ENCODE measurements at places on chromosomes 4 and X. TPM values are rescaled to one million over a fixed set of nuclear protein-coding genes. Genes with fewer than 3 reads are reported as not detected.

GRCh38 chrX:45056428-45057145 is 144.1 kb downstream of the DIPK2B start:
- H3K36me3 ChIP-seq = no peaks in the 10 kb centered on the region
- no peak for DNase-seq
- no peak overlapping the region for H3K27ac ChIP-seq
- H3K4me1 ChIP-seq = no peaks in the 10 kb centered on the region

DNA sequence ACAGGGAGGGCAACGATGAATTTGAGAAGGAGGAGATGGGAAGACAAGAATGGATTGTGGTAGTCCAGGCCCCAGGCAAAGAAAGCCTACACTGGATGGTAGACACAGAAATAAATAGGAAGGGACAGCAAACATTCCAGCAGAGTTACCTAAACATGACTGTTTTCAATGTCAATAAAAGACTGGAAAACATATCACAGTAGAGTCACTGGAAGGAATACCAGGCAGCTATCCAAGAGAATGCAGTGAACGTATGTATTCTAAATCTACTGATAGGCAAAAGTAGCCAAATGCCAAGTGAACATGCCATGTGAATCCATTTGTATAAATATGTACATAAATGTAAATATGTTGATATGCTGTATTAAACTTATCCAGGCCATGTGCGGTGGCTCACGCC is 183.0 kb downstream of the PALLD start:
- no peak overlapping the region for H3K4me3 ChIP-seq
- H3K36me3 ChIP-seq = peaks cover 7% of the 10 kb centered on the region
- no peaks in the 10 kb centered on the region for H3K4me1 ChIP-seq
- DNase-seq = no peak
- no peak overlapping the region for H3K27ac ChIP-seq

DNA sequence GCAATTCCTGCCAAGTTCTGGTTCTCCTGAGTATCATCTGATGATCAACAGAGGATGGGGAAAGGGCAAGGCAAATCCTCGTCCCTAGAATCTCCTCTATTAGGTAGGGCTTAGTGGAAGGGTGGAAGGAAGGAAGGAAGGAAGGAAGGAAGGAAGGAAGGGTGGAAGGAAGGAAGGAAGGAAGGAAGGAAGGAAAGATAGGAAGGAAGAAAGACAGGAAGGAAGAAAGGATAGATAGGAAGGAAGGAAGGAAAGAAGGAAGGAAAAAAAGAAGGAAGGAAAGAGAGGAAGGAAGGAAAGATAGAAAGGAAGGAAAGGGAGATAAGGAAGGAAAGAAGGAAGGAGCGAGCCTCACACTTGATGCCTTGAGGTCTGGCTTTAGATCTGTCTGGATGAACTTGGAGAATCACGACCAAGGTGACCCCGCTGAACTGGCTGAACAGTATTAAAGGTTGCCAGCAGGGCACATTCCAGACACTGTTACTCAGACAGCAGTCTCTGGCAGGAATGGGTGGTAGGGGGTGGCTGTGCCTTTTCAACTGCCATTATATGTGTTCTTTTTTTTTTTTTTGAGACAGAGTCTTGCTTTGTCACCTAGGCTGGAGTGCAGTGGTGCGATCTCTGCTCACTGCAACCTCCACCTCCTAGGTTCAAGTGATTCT is 57.1 kb downstream of the MAP7D2 start:
- no peak for DNase-seq
- H3K36me3 ChIP-seq = peaks cover 5% of the 10 kb centered on the region
- no peak overlapping the region for H3K27ac ChIP-seq
- H3K4me1 ChIP-seq = peaks cover 3% of the 10 kb centered on the region
- peaks cover 51% of the 10 kb centered on the region for H3K27me3 ChIP-seq

DNA sequence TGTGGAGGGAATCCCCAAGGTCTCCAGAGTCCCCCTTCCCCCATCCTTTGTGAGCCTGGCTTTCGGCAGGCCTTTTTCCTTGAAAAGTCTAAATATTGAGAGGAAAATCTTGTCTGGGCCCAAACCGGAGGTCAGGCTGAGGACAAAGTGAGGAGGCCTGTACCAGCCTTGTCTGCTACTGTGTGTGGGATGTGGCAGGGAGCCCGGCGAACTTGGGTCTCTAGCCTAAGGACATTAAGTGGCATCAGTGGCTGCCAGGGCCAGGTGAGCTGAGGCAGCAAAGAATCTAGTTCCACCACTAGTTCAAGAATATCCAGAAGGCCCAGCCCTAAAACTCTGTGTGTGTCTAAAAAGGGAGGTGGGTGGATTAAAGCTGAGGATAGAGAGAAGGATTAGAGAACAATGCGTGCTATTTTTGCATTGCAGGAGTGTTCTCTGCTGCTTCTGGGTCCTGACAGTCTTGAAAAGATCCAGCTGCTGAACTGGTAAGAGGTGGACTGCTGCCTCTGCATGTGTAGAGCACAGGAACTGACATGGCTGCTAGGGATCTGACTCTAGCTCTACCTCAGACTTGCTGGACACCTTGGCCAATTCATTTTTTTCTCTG is 1.2 kb upstream of the AMER1 start:
- peaks cover 20% of the 10 kb centered on the region for H3K4me1 ChIP-seq
- peak overlapping the region; percentile 56 for H3K4me3 ChIP-seq
- H3K27me3 ChIP-seq = no peaks in the 10 kb centered on the region
- H3K27ac ChIP-seq = peak overlapping the region; percentile 82
- no peak for DNase-seq

- H3K27me3 ChIP-seq = peaks cover 2% of the 10 kb centered on the region
- H3K36me3 ChIP-seq = no peaks in the 10 kb centered on the region
- no peak overlapping the region for H3K4me3 ChIP-seq
- no peak for DNase-seq
These were observed 3.0 kb upstream of the PLAC1 start for GRCh38 chrX:134661295-134661694.

Gene GLUD2
- 4.7 TPM for total RNA-seq
